Fibroblast of skin of right quadriceps (primary cell): ENCODE measurements at places on chromosomes 16 and 17.
A peak's percentile ranks its signal among the peaks of the same experiment; 100 is the strongest.

- no peak for DNase-seq
Measured at GRCh38 chr16:27323781-27324561, 10.2 kb downstream of the IL4R start.

DNA sequence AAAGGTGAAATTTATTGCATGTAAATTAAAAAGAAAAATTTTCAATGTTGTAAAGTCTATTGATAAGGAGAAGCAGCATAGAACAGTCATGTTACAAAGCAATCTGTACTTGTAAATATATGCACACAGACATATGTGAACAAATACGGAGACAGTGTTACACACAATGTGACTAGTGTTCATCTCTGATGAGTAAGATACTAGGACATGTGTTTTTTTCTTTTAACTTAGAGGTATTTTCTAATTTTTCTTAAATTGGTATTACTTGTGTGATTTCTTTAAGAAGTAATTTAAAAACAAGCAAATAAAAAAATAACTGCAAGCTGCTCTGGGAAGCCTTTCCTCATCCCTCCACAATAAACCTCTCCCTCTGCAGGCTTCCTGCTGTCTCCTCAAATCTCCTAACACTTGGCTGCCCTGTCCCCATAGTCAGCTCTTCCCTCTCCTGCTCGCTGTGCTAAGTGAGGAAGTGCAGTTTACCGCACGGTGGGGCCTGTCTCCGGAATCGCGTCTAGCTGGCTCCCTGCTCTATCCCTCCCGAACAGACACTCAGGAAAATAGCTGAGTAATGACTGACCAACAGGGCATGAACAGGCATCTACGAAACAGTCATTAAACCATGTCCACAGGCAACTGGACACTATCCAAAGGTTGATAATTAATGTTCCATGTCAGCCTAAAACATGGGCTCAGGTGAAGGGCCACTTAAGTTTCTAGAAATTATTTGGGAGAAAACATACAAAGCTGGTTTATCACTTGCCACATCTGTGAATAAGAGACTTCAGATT is 35.9 kb downstream of the CMTM4 start:
- DNase-seq: peak; percentile 82

- no peak for DNase-seq
Measured at GRCh38 chr16:55043499-55043898, 112.8 kb downstream of the IRX5 start.

DNA sequence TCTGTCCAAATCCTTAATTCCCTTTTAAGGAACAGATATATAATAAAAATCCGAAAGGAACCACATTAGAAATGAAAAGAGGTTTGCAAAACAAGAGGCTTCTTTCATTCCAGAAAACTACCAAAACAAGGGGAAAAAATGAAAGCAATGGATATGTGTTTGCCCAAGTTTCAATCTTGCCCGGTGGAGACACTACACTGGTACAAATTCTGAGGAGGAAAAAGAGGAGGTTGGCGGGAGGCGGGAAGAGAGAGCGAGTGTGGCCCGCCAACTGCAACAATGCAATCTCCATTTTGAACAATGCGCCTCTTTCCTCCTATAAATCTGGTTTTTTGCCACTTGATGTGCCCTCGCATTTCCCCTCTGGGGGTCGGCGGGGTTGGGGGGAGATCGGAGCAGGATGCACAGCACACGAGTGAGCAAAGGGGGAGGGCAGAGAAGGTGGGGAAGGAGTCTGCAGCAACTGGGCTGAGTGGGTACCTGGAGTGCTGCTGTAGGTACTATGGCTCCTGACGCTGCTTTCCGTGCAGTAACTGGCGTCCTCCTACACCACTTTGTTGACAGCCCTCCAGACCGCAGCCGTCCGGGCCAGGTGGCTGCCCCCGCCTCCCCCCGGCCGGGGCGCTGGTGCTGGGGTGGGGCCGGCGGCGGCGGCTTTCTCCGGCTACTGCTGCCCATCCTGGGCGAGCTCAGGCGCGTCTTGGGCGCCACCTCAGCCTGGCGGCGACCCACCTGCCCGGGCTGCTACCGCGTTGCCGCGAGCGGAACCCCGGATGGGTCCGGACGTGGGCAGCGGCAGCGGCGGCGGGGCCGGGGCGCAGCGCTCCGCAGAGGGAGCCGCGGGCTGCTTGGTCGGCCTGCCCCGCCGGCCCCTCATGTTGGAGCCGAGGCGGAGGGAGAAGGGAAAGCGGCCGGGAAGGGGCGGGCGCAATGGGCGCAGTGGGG is 93.8 kb upstream of the PLEKHM1 start:
- peak; percentile 52 for DNase-seq

DNA sequence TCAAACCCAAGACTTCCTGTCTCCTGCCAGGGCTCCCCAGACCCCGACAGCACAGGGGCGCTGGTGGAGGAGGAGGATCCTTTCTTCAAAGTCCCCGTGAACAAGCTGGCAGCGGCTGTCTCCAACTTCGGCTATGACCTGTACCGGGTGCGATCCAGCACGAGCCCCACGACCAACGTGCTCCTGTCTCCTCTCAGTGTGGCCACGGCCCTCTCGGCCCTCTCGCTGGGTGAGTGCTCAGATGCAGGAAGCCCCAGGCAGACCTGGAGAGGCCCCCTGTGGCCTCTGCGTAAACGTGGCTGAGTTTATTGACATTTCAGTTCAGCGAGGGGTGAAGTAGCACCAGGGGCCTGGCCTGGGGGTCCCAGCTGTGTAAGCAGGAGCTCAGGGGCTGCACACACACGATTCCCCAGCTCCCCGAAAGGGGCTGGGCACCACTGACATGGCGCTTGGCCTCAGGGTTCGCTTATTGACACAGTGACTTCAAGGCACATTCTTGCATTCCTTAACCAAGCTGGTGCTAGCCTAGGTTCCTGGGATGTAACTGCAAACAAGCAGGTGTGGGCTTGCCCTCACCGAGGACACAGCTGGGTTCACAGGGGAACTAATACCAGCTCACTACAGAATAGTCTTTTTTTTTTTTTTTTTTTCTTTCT is 8.1 kb downstream of the SERPINF1 start:
- no peak for DNase-seq

DNA sequence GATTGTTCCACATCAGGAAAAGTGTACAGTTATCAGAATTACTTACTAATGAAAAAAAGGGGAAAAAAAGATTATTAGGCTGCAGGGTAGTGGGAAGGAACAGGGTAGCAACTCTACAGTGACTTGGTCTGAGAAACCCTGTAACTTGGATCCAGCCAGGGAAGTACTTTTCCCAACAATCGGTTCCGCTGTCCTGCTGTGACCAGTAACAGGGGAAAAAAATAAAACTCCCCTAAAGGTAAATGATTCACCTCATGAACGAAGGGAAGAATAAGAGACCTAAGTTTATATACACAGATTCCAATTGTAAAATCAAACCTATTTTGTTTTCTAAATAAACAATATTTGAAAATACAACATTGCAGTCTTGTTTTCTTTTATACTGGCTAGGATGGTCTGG is 189.9 kb downstream of the WWOX start:
- DNase-seq: no peak

DNA sequence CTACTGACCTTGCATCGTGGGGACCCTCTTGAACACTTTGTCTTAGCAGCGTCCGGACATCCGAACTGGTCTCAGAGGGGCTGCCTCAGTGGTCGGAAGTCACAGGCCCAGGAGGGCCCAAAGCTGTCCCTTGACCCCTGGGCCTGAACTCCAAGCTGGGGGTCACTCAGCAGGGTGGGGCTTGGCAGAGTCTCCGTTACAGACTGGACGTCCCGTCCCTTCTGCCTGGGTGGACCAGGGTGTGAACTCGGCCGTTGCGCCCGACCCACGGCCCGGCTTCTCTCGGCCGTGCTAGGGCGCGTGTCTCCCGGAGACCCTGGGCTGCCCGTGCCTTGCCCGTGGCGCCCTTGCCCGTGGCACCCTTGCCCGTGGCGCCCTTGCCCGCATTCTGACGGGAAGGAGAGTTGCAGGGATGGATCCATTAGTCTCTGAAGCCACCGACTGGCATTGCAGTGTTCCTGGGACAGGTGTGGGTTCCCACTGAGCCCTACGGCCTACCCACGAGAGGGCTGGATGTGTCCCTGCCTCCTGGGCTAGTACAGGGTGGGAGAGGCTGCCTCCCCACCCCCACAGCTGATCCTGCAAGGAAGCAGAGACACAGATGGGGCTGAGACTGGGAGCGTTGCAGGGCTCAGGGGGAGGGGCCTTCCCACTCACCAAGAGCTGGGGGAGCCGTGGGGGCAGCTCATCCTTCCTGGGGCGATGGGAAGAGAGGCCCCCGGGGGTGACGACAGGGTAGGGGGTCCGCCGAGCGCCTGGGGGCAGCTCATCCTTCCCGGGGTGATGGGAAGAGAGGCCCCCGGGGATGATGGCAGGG is 4.9 kb downstream of the CACNA1H start:
- DNase-seq: no peak

DNA sequence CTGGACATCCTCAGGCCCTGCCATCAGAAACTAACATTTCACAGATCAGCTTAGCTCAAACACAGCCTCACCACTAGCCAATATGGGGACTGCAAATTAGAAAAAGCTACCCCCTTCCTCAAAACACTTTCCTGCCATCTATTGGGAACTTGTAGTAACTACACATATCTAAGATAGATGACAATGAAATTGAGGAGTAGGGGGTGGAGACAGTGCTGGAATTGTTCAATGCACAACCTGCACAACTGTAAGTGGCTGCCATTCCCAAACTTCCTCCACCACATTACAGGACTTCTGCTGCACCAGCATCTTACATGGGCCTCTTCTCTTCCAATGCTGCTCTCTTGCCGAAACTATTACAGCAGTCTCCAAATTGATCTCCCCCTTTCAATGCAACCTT is 21.9 kb downstream of the AIPL1 start:
- DNase-seq: peak; percentile 39

DNA sequence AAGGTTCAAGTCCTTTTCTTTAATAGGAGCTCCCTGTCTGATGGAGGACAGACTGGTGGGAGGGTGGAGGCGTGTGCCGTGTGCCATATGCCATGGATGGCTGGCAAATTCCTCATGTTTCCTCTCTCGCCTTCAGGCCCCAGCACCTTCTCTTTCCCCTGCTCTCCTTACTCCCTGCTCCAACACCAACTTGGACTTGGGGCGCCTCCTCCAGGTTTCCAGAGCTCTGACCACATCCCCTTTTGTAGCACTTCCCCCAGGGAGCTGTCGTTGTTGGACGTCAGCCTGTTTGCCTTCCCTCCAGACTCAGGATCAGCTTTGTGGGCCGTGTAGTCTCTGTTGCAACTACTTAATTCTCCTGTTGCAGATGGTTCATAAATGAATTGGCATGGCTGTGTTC is 30.7 kb downstream of the TMC7 start:
- DNase-seq: no peak

GRCh38 chr17:36926701-36927100 is 10.6 kb upstream of the LHX1 start:
- no peak for DNase-seq

DNA sequence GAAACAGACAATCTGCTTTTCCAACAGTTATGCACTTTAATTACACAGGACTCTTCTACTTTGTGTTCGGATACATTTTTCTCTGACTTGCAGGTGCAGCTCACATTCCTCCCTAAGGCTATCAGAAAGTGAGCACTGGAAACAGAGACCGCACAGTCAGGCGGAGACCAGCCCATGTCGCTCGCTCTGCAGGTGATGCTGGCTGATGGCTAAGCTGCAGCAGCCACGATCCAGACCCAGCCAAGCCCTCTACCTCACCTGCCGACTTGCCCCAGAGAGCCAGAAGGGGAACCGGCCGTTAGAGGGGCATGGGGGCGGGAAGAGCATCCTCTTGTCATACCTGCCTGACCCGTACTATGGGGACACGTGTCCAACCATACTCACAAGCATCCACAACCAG is 33.8 kb downstream of the MAP1LC3B start:
- DNase-seq: no peak

DNA sequence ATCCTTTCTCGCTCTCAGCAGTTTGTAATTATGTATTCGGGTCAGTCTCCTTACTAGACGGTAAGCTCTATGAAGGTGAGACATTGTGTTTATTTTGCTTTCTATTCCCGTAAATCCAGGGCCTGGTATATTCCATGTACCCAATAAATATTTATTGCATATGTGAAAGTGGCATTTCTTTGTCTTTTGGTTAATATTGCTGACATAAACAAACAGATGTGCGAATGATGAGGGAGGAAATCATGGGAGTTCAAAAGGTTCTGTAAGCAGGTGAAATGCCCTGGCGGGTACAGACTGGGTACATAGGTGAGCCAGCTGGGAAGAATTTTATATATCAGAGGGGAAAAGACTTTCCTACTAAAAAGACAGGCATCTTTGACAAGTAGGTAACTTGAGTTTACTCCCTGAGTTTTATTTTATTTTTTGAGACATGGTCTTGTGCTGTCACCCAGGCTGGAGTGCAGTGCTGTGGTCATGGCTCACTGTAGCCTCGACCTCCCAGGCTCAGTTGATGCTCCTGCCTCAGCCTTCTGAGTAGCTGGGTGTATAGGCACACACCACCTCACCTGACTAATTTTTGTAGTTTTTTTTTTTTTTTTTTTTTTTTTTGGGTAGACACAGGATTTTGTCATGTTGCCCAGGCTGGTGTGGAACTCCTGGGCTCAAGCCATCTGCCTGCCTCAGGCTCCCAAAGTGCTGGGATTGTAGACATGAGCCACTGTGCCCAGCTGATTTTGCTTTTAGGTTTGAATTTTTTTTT is 5.7 kb upstream of the METTL9 start:
- DNase-seq: no peak

- DNase-seq: no peak
Measured at GRCh38 chr16:57585051-57585687, 42.7 kb downstream of the ADGRG5 start.

DNA sequence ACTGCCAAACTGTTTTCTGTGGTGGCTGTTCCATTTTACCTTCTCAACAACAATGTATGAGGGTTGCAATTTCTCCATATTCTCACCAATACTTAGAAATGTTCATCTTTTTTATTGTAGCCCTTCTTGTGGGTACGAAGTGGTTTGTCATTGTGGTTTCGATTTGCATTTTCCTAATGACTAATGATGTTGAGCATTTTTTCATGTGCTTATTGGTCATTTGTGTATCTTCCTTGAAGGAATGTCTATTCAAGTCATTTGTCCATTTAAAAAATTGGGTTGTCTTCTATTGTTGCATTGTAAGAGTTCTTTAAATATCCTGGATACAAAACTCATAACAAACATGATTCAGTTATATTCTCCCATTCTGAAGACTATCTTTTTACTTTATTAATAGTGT is 47.5 kb upstream of the CCL2 start:
- DNase-seq: no peak

GRCh38 chr16:47977802-47978201 is 178.0 kb downstream of the ABCC12 start:
- DNase-seq: no peak

GRCh38 chr17:81646869-81647600 is 9.3 kb downstream of the PDE6G start:
- DNase-seq: no peak

- DNase-seq: no peak
Measured at GRCh38 chr16:58614860-58615259, 14.8 kb downstream of the CNOT1 start.

GRCh38 chr16:82882226-82882625 is 255.5 kb downstream of the CDH13 start:
- DNase-seq: no peak

GRCh38 chr16:74275031-74275636 is 21.5 kb upstream of the PSMD7 start:
- peak; percentile 33 for DNase-seq
